ENCODE measurements at places on chromosomes 13 and 19.

DNA sequence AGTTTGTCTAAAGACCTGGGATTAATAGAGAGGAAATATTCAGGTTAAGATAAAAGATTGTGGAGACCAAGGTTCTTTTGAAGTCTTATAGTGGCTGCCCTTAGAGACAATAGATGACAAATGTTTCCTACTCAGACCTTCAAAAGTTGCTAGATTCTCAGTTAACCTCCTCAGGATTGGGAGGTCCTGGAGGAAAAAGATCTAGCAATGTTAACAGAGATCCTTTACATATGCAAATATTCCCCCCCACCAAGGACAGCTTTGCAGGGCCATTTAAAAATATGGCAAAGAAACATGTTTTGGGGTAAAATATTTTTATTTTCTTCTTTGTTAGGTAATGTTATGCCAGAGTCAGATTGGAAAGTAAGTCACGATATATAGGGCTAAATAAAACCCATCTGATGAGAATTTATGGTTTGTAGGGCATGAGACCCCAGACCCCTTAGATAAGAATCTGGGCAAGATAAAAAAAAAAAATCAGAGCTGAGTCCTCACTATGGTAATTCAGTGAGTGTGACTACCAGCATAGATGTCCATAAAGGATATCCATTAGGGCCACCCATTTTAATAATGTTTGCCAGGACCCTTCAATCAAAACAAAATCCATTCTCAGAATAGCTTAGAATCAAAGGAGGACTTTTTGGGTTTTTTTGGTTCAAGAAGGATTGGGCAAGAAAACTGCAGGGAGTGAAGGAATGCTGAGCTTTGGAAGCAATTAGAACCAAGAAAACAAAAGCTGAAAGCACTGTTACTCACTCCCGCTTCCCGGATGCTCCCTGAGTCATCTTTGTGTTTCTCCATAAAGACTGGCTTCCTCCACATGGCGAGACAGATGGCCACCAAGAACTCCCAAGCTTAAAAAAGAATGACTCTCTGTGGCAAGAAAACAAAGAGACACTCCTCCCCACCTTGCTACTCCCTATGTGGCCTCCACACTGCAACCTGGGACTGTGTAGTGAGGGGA is 28.2 kb downstream of the VSTM1 start:
- no peak for DNase-seq

GRCh38 chr13:32811297-32811800 is 204.9 kb upstream of the KL start:
- no peak for DNase-seq

- DNase-seq = no peak
Observed at GRCh38 chr19:5536337-5536894, 31.3 kb downstream of the TINCR start.

- no peak for DNase-seq
Observed at GRCh38 chr19:44846455-44847143, 502 bp downstream of the NECTIN2 start.
